ENCODE measurements at places on chromosomes 4 and X.

DNA sequence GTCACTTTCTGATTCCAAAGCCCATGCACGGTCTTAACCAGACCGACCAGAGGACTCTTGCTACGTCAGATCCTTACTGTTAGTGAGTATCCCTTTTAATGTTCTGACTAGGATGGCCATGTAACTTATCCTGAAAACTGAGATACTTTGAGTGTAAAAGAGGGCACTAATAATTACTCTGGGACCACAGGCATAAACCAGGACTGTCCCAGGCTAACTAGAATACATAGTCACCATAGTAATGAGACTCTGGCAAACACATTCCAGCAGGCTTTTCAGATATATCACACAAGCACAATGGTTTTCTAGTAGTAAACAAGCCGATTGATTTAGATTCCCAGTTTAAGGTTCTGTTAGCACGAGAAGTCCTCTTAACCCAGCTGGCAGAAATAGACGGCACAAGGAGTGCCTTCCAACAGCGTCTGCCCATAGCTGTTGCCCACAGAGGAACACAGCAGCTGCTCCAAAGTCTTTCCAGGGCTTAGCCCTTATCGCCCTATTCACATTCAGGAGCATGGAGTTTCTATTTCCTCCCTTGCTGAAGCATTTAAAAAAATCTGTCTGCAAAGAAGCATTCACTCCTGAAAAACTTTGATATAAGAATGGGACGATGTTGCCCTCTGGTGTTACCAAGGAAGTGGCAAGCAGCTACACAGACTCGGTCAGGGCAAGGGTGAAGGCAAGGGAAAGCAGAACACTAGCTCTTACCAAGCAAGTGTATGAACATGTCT is 92.4 kb downstream of the CXCL13 start:
- peak; percentile 30 for DNase-seq

GRCh38 chr4:75876218-75876617 is 26.0 kb downstream of the PPEF2 start:
- peak; percentile 11 for DNase-seq

DNA sequence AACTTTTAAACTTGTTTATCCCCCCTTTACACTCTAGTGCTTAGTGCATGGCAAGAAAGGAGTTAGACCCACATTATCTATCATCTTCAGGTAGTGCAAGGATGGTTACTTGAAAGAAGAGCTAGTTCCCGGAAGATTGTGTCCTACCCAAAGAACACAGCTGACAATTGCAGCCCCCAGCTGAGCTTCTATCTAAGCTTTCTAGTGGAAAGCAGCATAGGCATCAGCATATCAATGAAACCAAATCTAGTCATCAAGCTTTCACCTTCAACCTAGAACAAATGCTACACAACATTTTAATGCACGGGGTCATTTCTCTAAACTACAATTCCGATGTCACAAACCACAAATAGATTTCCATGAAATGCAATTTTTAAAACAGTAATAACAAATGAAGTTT is 88.9 kb upstream of the TFDP3 start:
- DNase-seq = no peak

- peak; percentile 44 for DNase-seq
These were observed 15.7 kb downstream of the ADGRA3 start for GRCh38 chr4:22500128-22500611.

DNA sequence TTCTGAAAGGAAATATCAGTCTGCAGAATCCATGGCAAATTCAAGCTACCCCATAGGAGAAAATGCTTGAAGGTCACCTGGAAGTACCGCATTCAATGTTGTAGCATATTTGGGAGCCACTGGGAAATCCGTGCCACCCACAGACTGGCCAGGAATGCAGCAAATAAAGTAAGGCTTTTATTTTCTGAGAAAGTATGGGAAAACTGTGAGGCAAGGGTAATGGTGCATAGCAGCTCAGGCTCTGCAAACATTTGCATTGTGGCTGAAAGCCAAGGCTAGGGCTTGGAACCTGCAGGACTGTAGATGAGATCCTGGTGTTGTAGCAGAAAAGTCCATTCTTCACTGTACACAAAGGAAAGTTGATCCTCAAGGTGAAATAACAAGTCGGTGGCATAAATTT is 450.9 kb upstream of the NR3C2 start:
- DNase-seq = no peak

- no peak for DNase-seq
These were observed 142.6 kb downstream of the AASDH start for GRCh38 chr4:56244681-56245080.
